ENCODE measurements at places on chromosomes 16 and 17.
A peak's percentile ranks its signal among the peaks of the same experiment; 100 is the strongest.

- DNase-seq = no peak
These were observed 33.4 kb downstream of the ITGB3 start for GRCh38 chr17:47287068-47287467.

GRCh38 chr17:37361543-37361942, 14.2 kb upstream of the C17orf78 start:
- DNase-seq = no peak

DNA sequence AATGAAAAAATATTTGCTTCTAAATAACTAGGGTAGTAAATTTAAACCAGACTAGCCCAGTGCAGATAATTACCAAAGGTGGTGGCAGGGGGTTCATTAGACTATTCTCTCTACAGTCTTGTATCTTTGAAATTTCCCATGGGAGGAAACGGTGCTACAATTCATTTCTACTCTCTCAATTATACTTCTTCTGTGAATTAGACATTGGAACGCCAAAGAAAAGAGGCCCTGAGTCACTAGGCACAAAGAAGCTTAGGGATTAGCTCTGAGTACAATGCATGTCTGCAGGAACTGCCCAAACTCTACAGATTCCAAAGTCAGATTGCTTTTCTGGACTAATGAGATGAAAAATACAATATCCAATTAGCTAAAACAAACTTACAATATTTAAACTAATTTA, 30.7 kb upstream of the ARL6IP1 start:
- no peak for DNase-seq

GRCh38 chr16:24515186-24515585, 24.2 kb upstream of the RBBP6 start:
- no peak for DNase-seq

GRCh38 chr16:16016388-16016964, 67.1 kb downstream of the ABCC1 start:
- DNase-seq = no peak

DNA sequence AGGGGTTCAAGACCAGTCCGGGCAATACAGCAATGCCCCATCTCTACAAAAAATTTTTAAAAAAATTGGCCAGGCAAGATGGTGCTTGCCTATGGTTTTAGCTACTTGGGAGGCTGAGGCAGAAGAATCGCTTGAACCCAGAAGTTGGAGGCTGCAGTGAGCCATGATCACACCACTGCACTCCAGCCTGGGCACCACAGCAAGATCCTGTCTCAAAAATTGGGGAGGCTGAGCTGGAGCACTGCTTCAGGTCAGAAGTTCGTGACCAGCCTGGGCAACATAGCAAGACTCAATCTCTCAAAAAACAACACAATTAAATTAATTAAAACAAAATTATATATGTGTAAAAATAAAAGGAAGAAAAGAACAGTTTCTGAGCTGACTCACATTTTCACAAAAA, 74.8 kb upstream of the CLEC18B start:
- DNase-seq = no peak

DNA sequence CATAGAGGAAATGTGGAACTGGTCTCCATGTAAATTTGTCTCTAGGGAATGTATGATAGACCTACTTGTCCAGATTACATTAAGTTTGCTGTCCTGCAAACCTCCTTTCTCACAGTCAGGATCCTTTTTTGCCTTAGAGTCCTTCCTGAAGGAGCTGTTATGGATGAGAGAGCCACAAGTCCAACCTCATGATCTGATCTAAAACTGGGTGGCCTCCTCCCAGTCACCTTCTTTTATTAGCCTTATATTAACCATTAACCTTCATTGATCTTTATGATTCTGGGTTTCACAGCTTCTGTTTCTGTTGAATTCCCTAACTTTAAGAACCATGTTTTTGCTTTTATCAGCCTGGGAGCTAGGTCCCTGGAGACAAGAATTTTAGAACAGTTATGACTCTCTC, 64.1 kb downstream of the NEUROD2 start:
- no peak for DNase-seq

DNA sequence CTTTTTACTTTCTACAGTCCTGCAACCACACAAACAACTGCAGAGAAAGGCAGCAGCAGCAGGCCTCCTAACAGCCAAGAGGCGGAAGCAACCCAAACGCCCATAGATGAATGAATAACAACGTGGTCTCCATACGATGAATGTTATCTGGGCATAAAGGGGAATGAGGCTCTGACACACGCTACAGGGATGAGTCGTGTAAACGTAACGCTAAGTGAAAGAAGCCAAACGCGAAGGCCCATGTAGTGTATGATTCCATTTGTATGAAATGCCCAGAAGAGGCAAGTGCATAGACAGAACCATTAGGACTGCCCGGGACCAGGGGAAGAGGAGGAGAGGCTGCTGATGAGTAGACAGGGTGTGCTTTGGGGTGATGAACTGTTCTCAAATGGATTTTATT, 94.8 kb upstream of the DNAH17 start:
- DNase-seq = no peak

DNA sequence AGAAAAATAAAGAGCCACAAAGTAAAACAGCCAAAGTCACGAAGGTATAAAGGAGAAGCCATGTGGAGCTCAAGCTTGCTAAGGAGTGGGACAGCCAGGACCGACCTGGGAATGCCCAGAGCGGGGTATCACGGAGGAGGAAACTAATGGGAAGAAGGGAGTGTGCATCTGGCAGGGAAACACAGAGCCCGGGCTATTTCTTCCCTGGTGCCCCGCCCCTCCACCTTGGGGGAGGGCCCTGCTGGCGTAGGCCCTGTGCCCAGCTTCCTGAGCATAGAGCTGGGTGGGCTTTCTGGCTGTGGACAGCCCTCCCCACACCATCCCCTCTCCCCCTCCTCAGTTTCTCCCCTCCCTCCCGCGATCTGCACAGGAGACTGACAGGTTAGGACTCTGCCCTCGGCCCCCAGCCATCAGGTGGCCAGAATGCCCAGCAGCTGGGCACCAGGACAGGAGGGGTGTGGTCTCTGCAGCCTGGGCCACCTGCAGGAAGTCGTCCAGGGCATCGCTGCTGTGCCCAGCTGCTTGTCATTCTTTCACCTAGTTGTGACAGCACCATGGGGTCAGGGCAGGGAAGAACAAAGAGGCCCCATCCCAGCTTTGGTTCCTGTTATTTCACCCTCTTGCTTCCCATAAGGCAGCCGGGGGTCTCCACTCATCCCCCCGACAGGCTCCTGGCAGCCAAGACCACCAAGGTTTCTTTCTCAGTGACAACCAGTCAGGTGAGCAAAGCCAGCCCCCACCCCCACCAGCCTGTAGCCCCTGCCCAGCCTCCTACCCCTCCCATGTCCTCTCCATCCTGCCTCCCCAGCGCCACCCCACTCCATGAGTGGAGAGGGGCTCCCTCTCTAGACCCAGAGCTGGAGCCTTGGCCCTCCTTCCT, 7.1 kb upstream of the DCAF7 start:
- no peak for DNase-seq

- DNase-seq = no peak
These were observed 4.3 kb upstream of the WIPI1 start for GRCh38 chr17:68461589-68461988.

DNA sequence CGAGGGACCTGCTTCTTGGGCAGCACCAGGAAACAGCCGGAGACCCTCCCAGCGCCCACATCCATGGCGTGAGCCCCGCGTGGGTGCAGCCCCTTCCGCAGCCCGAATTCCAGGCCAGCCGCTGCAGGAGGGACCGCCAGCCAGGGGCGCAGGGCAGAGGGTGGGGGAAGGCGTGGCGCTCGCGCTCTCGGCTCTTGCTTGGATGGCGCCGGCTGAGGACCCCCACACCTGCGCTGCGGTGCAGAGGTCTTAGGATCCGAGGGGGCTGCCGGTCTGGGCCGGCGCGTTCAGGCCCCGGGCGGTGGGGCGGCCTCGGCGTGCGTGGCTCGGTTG, 28.8 kb downstream of the ACTG1 start:
- no peak for DNase-seq

- DNase-seq = no peak
These were observed 10.1 kb downstream of the CYB5D1 start for GRCh38 chr17:7867881-7868329.

GRCh38 chr17:41308918-41309359, at the start of gene KRTAP16-1:
Gene KRTAP16-1, minus strand, starts transcription at chr17:41309309. Its CDS starts 56 bp downstream, at chr17:41309253.
- DNase-seq = no peak

- DNase-seq = no peak
These were observed 31.5 kb downstream of the MPRIP start for GRCh38 chr17:17073581-17074403.

- no peak for DNase-seq
These were observed 4.4 kb upstream of the VAC14 start for GRCh38 chr16:70805380-70805779.

DNA sequence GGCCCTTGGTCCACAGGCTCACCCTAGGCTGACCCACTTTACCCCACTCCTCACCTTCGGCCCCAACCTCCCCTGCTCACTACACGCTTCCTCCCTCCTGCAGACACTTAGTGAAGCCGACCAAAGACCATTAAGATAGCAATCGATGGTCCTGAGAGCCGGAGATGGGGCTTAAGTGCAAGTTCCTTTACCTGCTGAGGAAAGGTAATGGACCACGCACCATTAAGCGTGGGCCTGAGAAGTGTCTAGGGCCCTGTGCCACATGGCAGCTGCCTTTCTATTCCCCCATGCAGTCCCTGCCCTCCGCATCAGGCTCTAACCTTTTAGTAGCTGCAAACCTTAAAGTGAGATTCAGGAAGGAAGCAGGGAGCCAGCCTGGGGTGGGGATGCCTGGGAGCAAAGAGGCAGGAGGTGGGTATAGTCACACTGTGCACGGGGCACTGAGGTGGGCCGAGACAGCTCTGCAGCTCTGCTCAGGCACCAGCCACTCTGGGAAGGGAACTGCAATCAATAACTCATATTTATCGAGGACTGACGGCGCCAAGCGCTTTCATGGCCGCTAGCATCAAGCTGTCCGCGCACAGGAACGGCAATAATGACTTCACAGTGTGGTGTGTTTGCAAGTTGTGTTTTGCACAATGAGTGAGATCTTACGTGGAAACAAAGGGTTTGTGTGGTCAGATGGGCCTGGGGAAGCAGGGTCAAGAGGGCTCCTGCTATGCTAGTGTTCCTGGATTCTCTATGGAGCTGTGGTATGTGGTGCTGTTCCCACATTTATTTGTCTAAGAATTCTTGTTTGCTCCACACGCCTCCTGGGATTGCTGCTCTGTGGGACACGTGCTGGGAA, 84.9 kb upstream of the CDC42EP4 start:
- no peak for DNase-seq

- DNase-seq = no peak
These were observed 15.5 kb upstream of the SPNS2 start for GRCh38 chr17:4483012-4483840.

DNA sequence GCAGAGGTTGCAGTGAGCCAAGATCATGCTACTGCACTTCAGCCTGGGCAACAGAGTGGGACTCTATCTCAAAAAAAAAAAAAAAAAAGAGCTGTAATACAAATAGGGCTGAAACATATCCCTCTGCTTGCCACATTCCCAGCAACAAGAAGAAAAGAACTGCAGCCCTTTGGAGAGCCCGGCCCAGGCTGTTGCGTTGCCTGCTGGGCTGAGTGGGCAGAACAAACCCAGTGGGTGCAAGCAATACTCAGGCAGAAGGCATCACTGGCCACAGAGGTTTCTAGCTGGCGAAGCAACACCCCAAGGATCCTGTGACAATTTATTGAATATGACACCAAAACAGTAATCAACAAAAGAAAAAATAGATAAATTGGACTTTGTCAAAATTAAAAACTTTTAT, 44.0 kb downstream of the PIGL start:
- no peak for DNase-seq

DNA sequence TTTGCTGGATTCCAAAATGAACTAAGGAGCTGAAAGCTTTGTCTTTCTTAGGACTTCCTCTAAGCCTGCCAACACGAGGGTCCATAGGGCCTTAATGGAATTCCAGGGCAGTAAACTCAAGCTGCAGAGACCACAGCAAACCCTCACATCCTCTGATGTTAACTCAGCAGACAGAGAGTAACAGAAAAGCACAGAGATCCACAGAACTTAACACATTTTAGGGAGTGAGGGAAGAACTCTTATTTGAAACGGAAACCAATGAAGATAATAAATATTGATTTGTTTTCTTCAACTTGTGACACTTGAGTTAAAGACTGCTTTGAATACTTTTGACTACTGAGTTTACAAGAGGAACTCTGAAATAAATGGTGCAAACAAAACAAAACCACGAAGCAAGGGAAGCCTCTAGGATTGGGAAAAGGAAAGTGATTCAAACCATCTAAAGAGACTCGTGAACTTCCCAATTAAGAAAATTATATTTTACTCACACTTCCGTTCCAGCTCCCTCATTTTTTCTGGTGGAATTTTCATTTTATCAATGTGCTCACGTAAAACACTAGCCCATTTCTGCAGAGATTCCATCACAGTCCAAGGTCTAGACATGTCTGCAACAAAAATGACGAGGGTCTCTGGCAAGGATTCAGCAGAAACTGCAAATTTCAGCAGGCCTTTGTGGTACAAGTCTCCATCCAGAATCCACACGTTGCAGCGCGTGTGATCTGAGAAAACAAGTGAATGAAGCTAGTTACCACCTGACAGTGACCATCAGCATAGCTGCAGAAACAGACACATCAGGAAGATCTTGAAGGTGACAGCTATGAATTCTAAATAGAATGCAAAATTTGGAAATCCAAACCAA, 9.2 kb downstream of the DYNC1LI2 start:
- DNase-seq = peak; percentile 48

- DNase-seq = no peak
These were observed 40.4 kb upstream of the DNAH9 start for GRCh38 chr17:11557727-11558452.

- no peak for DNase-seq
These were observed 624.4 kb upstream of the C16orf82 start for GRCh38 chr16:26442321-26442720.

GRCh38 chr16:89473136-89473712, 17.1 kb downstream of the ANKRD11 start:
- no peak for DNase-seq

DNA sequence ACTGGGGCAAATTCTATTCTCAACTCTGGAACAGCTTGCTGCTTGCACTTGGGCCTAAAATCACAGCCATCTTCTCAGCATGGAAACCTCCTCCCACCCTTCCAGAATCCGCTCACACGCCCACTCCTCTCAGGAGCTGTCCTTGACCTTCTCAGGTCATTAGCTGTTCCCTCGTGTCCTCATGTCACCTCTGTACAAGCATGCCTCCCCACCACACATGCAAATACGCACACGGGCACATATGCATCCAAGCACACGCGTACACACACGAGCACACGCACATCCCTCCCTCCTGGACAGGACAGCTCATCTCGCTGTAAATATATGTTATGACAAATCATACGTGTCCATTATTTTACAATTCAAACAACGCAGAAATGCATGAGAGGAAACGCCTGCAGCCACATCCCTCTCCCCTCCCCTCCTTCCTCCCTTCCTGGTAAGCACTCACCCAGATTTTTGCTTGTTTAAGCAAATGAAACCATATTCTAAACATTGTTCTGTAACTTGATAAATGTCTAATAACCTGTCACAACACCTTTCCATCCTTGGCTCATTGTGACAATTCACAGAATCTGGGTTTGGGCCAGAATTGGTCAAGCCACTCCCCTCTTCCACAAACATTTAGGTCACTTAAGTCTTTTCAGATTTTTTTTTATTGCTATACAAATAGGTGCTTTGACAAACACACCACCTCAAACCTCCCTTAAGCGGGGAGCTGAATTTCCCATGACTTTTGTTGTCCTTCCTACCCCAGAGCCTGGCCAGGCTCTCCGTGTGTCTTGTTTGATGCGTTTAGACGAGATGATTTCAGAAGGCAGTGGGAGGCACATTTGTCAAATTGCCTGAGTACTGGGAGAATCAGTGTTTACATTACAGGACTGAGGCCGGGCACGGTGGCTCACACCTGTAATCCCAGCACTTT, 41.7 kb downstream of the DNAH17 start:
- no peak for DNase-seq

- no peak for DNase-seq
These were observed 4.6 kb downstream of the IL21R start for GRCh38 chr16:27406511-27407128.
